ENCODE measurements at places on chromosomes 6 and 20.

GRCh38 chr6:93679836-93680235 is 260.5 kb upstream of the EPHA7 start:
- DNase-seq, result no peak

GRCh38 chr6:138596126-138596525 is 96.8 kb upstream of the NHSL1 start:
- no peak for DNase-seq

- no peak for DNase-seq
These were observed 27.0 kb downstream of the ITCH start for GRCh38 chr20:34389954-34390555.

DNA sequence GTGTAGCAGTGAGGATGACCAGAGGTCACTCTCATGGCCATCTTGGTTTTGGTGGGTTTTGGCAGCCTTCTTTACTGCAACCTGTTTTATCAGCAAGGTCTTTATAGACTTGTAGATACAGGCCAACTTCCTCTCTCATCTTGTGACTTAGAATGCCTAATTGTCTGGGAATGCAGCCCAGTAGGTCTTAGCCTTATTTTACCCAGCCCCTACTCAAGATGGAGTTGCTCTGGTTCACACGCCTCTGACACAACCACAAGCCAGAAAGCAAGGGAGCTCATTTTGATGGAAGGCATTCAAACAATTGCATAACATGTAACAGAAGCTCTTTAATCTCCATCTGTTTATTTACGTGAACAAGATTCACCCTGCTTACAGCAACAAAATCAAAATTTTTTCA is 492.0 kb upstream of the SULF2 start:
- no peak for DNase-seq

DNA sequence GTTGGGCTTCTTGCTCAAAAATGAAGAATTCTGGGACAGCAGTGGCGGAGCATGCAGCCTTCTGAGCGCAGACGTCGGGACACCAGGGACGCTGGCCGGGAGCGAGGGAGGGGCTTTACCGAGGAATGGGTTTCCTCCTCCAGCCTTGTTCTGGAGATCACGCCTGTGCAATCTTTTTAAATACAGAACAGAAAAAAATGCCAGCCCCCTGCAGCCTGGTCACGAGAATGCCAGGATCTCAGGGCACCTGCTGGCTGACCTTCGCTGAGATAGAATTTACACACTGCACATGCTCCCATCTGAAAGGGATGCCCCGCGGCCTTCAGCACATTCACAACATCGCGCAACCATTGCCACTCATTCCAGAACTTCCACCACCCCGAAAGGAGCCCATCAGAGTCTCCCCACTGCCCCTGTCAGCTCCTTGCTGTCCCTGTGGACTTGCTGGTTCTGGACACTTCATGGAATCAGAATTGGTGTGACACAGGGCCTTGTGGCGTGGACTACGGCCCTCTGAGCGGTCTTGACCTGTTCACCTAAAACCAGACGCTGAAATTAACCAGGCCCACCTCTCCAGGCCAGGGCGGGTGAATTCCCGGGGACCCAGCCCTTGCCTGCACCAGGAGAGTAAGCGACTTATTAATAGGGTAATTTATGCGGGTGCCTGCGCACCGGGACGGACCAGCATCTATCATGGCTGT is 20.6 kb upstream of the BHLHE23 start:
- DNase-seq, result no peak

DNA sequence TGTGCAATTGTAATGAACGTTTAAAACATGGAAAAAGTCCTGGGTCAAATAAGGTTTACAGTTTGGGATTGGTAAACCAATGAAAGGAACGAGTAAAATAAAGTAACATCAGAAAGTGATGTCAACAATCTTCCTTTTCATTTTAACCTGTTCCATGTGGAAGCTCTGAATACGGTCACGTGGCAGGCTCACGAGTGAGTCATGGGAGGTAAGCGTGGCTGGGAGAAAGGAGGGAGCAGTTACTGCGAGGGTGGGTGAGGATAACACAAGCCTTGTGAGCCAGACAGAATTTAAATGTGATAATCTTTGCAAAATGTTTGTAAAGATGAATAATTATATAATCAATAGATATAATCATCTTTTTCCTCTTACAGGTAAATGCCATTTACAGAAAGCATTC is 171.3 kb upstream of the HDAC2 start:
- DNase-seq, result no peak

DNA sequence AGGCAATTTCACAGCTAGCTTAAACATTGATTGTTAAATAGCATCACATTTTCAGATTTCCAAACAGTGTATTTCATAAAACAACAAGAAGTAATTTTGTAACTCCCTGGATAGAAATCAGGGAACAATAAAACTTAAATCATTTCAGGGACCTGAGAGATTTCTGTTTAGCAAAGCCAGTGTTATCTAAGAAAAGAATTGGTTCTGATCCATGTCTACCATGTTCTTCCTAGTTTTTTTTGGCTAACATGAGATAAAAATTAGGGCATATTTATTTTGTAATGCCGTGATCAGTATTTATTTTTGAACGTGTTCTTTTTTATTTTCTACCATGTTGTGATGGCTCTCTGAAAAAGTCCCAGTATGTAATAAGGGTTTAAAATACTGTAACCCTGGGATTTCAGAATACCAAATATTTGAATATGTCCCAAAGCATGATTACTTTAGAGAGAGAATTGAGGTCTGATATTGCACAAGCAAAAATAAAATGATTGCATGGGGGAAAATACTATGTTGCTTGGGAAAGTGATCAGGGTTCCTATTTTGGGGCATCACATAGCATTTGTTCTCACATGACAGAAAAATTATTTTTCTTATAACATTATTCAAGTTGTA is 188.7 kb upstream of the CEP162 start:
- DNase-seq, result no peak

DNA sequence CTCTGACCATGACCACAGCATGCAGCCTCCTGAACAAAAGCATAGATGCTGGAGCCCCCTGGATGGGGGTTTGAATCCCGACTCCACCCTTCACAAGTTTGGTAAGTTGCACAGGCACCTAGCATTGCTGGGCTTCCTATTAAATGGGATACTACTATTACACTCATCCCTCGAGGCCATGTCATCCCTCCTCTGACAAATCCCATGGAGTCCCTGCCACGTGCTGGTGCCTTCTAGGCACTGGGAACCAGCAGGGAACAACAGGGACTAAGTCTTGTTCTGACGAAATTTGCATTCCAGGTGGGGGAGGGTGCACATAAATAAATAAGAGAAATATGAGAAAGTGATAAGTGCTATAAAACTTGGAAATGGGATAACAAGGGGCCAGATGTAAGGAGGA is 15.3 kb upstream of the SIRPA start:
- no peak for DNase-seq

DNA sequence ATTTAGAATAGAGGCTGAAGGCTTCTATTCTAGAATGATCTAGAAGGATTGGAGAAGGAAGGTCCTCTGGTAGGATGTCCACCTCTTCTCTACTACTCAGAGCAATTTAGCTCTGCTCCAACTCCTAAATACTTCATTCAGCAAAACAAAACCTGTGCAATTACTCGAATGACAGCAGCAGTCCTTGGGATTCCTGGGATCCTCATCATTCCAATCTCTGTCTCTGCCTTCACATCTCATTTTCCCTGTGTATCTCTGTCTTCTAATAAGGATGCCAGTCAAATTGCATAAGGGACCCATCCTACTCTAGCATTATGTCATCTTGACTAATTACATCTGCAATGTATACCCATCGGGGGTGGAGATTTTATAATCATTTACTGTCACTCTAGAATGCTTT is 5.5 kb upstream of the AIG1 start:
- no peak for DNase-seq

DNA sequence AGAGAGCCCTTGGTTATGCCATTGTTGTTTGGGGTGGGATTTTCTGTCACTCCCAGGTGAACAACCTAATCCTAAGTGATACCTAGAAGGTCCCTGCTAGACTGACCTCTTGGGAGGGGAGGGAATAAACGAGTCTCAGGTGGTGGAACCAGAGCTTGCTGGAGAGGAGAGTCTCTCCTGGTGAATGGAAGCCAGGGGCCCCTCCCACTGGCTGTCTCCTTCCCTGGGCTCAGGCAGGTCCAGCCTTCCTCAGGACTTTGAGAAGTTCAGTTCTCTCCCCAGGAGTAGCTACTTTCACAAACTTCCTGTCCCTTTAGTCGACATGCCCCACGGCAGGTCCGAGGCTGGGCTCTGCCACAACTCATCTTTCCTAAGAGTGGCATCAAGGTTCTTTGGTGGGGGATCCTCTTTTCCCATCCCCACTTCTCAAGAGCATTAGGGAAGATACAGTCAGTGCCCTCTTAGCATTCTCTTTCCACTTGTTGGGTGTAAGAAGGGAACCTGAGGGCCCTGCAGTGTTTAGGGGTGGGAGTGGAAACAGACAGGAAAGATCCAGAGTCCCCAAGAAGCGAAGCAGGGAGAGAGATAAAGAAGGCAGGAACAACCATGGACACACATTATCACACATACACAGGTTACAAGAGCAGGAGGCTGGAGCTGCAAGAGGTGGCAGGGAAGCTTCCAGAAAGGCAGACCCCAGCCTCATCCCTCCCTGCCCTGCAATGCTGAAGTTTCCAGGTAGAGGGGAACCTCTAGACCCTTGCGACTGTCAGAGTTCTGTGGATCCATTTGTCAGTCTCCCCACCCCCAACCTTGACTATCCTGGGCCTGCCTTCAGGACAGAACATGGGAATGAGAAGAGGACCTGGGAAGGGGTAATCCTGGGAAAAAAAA is 900 bp upstream of the GLP1R start:
- DNase-seq, result no peak

DNA sequence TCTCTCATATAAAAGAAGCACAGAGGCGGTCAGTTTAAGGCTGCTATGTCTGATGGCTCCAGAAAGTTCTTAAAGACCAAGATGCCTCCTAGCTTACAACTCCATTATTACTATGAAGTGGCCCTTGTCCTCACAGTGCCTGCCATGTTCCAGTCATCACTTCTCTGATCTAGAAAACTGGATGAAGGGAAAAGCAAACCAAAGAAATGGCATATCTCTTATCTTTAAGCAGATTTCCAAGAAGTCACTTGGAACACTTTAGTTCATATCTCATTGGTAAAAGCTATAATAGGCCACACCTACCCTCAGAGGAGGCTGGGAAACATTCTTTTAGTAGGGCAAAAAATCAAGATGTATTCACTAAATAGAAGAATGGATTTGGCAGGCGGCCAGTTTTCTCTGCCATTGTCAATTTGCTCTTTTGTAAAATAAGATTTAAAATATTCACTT is 289.6 kb downstream of the TBC1D7 start:
- no peak for DNase-seq

- no peak for DNase-seq
These were observed 164.8 kb upstream of the CEP162 start for GRCh38 chr6:84392261-84392660.

GRCh38 chr20:46751856-46752255 is 42.4 kb downstream of the SLC2A10 start:
- DNase-seq, result no peak

Data from stimulated activated CD4-positive, alpha-beta T cell treated with anti-CD3 and anti-CD28 coated beads, TNF-alpha, amount 100 ng/mL, for 24 hours (primary cell).